ENCODE measurements at places on chromosomes 13 and 19. TPM values are rescaled to one million over a fixed set of nuclear protein-coding genes. Genes with fewer than 3 reads are reported as not detected.

The SPACA4 gene
- not detected for polyA plus RNA-seq

DNA sequence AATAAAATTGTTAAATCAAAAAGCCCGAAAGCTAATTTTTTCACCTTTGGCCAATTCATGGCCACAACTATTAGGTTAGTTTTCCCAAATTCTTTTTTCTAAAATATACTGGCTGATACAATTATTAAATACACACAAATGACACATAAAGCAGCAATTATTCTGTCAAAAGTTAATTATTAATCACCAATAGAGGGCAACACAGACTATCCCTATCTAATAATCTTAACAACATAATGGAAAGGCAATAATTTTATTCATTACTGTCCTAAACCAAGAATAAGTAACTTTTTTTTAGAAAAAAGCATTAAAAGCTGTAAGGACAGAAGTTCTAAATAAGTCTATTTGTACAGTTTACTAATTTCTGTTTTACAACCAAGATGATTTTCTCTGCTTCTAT, 51.7 kb downstream of the KATNAL1 start:
- peak; percentile 20 for DNase-seq
- H3K27ac ChIP-seq = no peak overlapping the region
- no peaks in the 10 kb centered on the region for H3K27me3 ChIP-seq
- no peak overlapping the region for H3K4me3 ChIP-seq
- H3K36me3 ChIP-seq = peaks cover 2% of the 10 kb centered on the region
- H3K4me1 ChIP-seq = peaks cover 3% of the 10 kb centered on the region

GRCh38 chr13:51923983-51924539, 62.3 kb downstream of the CCDC70 start:
- no peaks in the 10 kb centered on the region for H3K27me3 ChIP-seq

DNA sequence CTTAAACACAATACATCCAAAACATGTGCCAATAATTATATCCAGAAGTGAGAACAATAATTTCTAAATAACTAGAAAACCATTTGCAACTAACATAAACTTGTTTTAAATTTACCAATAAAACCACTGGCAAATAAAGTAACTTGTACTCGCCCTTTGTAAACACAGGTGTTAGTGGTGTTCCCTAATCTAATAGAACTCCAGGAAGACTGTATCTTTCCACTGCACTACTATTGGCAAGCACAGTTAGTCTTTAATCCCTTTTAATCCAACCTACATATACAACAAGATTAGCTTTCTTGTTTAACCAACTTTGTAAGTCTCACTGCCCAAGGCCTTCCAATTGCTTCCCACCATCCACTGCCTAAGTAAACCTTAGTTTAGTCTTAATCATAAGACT, 79.5 kb downstream of the PCDH9 start:
- H3K27me3 ChIP-seq = no peaks in the 10 kb centered on the region
- H3K4me1 ChIP-seq = peaks cover 2% of the 10 kb centered on the region
- H3K27ac ChIP-seq = no peak overlapping the region
- no peak for DNase-seq
- no peaks in the 10 kb centered on the region for H3K36me3 ChIP-seq
- no peak overlapping the region for H3K4me3 ChIP-seq

The N4BP2L1 gene
- 4.6 TPM for polyA plus RNA-seq

DNA sequence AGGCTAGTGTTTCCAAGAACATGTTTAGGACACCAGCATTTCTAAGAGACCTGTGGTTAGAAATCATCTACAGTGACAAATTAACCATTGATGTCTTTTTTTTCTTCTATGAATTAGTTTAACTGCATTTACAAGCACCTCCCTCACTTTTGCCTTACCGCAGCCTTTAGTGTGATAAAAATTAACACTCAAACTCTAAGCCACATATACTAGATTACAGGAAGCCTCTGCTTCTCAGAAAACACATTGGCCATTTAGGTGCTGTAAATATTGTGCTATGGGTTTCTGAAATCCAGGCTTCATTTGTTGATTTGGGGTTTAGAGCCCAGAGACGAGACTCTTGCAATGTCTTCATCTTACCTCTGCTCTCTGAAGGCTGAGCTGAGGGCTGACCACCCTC, 34.6 kb upstream of the OLFM4 start:
- DNase-seq = no peak
- no peaks in the 10 kb centered on the region for H3K36me3 ChIP-seq
- H3K27me3 ChIP-seq = no peaks in the 10 kb centered on the region
- no peak overlapping the region for H3K4me3 ChIP-seq
- H3K27ac ChIP-seq = no peak overlapping the region

The SUPT20H gene
- polyA plus RNA-seq = 62.1 TPM

The ZIC2 gene
- not detected for polyA plus RNA-seq

GRCh38 chr13:88107570-88107969, 436.4 kb downstream of the SLITRK5 start:
- H3K4me3 ChIP-seq = no peak overlapping the region
- H3K27ac ChIP-seq = no peak overlapping the region
- DNase-seq = peak; percentile 49
- H3K36me3 ChIP-seq = no peaks in the 10 kb centered on the region

The CGB1 gene
- not detected for polyA plus RNA-seq

The IGFL2 gene
- 0.51 TPM for polyA plus RNA-seq

The NUP62 gene
- 60.5 TPM for polyA plus RNA-seq

DNA sequence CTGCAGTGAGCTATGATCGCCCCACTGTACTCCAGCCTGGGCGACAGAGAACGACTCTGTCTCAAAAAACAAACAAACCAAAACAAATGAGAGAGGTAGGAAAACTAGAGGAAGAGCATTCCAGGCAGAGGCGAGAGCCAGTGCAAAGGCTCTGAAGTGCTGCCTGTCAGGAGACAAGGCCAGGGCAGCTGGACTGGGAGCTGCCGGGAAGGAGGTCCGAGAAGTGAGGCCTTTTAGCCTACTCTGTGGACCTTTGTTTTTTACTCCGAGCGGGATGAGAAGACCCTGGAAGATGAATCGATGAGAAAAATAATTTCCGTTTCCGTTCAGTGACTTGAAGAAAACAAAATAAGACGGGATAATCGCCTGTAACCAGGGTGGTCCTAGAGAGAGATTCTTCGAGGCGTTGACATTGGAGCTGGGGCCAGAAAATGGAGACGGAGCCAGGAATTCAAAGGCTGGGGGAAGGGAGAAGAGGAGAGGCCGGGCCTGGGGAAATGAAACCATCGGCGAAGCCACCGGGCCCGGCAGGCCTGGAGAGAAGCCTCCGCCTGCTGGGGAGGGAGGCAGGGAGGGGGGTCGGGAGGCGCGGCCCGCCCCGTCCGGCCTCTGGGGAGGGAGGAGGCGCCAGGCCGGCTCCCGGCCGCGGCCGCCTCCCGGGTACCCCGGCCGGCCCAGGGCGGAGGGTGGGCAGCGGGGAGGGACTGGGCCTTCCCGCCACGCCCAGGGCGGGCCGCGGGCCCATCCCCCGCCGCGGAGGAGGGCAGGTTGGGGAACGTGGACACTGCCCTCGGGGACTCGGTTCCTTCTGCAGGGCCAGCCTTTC, 7.8 kb upstream of the SERTAD1 start:
- H3K4me3 ChIP-seq = peak overlapping the region; percentile 38
- no peaks in the 10 kb centered on the region for H3K36me3 ChIP-seq
- peak overlapping the region; percentile 99 for H3K27ac ChIP-seq
- DNase-seq = peak; percentile 98

DNA sequence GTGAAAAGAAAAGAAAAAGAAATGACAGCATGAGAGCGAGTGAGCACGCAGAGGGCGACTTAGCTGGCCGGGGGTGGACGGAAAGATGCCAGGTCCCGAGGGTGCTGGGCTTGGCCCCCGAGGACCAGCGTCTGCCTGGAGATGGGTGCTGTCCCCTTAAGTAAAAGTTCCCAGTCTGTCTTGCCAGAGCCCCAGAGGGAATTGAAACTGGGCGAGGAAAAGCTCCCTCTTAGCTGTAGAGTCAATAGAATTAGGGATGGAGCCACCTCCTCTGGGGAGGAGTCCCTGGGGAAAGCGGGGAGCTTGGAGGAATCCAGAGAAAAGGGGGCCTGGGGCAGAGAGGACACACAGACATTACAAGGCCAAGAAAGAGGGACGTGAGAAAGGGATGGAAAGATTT, 13.3 kb downstream of the BCAM start:
- peaks cover 22% of the 10 kb centered on the region for H3K36me3 ChIP-seq
- peak overlapping the region; percentile 80 for H3K27ac ChIP-seq
- H3K4me1 ChIP-seq = peaks cover 48% of the 10 kb centered on the region
- DNase-seq = no peak

DNA sequence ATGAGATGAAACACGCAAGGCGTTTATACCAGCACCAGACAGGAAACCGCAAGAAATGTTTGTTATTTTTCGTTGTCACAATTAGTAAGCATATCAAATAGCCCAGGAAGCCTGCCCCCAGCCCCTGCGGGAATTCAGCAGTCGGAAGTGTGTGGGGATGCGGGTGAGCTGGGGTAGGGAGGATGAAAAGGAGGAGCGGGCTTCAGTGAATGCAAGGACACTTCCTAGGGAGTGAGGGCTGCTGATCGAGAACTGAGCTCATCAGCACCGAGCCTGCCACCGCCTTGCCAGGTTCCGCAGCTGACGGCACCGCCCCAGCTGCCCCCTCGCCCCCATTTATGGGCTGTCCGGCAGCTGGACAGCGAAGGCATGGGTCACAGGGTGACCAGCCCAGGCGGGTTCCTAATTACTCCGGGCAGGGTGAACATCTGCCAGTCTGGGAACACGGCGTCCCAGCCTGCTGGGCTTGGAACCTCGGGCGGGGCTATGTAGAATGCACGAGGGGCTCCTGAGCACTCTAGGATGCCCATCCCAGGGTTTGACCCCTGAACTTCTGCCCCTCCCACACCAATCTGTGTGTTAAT, 1.6 kb upstream of the BEST2 start:
- peaks cover 34% of the 10 kb centered on the region for H3K36me3 ChIP-seq
- peaks cover 24% of the 10 kb centered on the region for H3K27me3 ChIP-seq
- DNase-seq = peak; percentile 25
- no peak overlapping the region for H3K4me3 ChIP-seq

GRCh38 chr13:35549481-35549880, 73.0 kb upstream of the MAB21L1 start:
- no peaks in the 10 kb centered on the region for H3K36me3 ChIP-seq
- no peak for DNase-seq
- H3K4me1 ChIP-seq = no peaks in the 10 kb centered on the region
- H3K27me3 ChIP-seq = no peaks in the 10 kb centered on the region
- H3K4me3 ChIP-seq = no peak overlapping the region

The ZNF254 gene
- 15.4 TPM for polyA plus RNA-seq

DNA sequence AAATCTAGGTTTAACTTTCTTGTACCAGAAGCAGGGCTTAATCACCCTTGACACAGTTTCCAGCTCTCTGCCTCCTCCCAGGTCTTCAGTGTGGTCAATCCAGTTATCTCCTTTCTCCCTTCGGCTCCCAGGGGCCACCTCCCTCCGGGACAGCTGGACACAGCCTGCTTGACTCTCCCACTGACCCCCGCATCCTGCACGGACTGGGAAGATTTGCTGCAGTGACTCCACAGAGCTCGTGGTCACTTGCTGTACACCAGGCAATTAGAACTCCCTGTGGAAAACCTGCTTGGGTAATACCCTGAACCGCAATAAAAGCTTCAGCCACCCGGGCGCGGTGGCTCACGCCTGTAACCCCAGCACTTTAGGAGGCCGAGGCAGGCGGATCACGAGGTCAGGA, 116.5 kb downstream of the NUFIP1 start:
- peaks cover 3% of the 10 kb centered on the region for H3K4me1 ChIP-seq
- H3K4me3 ChIP-seq = no peak overlapping the region
- no peak overlapping the region for H3K27ac ChIP-seq
- no peak for DNase-seq
- no peaks in the 10 kb centered on the region for H3K36me3 ChIP-seq

GRCh38 chr13:103009051-103009840, 57.0 kb downstream of the SLC10A2 start:
- no peak overlapping the region for H3K4me3 ChIP-seq
- no peaks in the 10 kb centered on the region for H3K36me3 ChIP-seq
- no peak for DNase-seq
- no peaks in the 10 kb centered on the region for H3K27me3 ChIP-seq

DNA sequence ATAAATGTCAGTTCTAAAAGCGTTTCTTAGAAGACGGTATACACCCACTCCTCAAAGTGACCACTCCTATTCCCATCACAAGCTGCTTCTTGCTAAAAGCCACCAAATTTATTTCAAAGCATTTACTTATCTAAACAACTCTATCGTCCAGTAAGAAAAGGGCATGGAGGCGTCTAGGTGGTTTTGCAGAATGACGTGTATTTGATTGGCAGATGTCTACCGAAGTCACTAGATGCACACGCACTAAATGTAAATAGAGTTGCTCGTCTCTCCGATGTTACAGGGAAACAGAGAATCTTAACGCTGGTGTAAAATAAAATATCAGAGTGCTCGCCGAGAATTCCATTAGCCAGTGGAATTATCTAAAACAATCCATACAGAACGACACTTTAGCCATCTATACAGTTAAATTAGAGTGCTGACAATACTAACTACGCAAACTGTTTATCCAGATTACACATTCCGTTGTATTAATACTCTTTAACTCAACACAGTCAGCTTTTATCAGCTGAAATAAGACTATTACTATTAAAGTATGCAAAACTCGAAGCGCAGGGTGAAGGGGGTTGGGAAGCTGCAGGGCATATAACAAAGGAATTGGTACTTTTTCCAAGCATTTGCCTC, 1.9 kb downstream of the KLF12 start:
- no peaks in the 10 kb centered on the region for H3K36me3 ChIP-seq
- H3K4me1 ChIP-seq = peaks cover 16% of the 10 kb centered on the region
- H3K4me3 ChIP-seq = peak overlapping the region; percentile 92
- peak overlapping the region; percentile 98 for H3K27ac ChIP-seq
- H3K27me3 ChIP-seq = no peaks in the 10 kb centered on the region

DNA sequence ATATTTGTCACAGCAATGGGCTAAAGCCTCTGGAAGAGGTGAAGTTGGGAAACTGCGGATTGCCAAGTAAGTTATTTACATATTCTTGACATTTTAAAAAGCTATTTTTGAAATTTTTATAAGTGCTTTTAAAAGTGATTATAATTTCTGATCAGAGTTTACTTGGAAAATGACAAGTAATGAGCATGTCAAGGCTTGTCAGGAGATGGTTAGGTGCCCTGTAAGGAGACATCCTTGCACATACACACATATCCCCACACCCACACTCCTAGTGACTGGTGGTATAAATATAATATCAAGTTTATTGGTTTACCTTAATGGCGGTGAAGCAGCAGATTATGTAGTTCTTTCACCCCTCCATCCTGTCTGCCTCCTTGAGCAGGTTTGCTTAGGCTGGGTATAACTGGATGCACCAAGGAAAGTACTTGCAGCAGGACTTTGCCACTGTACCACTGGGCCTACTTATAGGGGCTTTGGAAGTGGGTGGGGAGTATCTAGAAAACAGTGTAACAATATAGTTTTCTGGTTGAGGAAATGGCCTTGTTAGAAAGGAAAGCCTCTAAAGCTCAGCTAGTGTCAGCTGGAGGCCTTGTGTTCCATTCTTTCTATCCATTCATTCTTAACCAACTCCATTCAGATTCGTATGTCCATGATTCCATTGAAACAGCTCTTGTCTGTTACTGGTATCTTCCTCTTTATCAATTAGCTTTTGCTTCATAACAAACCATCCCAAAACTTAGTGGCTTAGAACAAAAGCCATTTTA, 16.6 kb downstream of the GTF2F2 start:
- peaks cover 14% of the 10 kb centered on the region for H3K36me3 ChIP-seq
- no peaks in the 10 kb centered on the region for H3K4me1 ChIP-seq
- no peak overlapping the region for H3K4me3 ChIP-seq
- no peak overlapping the region for H3K27ac ChIP-seq
- DNase-seq = no peak
